Cardiac septum (tissue), 1 donor: ENCODE measurements at places on chromosomes 2 and 18.

GRCh38 chr2:143284087-143284675 is 155.0 kb downstream of the ARHGAP15 start:
- DNase-seq = no peak

GRCh38 chr2:148814143-148814859 is 60.7 kb upstream of the KIF5C start:
- DNase-seq = no peak

DNA sequence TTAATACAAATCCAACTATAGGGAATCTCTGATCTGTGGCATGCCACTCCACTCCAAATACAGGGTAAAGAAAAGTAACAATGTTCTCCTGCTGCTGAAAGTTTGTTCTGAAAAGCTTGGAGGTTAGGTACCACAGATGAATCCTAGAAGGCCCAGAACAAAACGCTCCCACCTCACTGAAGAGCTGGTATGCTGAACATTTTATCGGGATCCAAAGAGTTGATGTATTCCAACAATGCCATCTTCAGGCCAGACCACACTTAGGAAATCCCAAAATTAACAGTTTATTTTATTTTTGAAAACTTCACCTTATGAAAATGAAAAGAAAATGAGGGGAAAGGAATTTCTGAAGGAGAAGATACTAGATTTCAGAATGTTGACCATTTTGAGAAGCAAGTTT is 145.1 kb upstream of the CDH19 start:
- no peak for DNase-seq

GRCh38 chr2:31568585-31569201 is 12.0 kb downstream of the SRD5A2 start:
- no peak for DNase-seq

- DNase-seq = no peak
Measured at GRCh38 chr2:147665105-147665504, 179.7 kb upstream of the ACVR2A start.

DNA sequence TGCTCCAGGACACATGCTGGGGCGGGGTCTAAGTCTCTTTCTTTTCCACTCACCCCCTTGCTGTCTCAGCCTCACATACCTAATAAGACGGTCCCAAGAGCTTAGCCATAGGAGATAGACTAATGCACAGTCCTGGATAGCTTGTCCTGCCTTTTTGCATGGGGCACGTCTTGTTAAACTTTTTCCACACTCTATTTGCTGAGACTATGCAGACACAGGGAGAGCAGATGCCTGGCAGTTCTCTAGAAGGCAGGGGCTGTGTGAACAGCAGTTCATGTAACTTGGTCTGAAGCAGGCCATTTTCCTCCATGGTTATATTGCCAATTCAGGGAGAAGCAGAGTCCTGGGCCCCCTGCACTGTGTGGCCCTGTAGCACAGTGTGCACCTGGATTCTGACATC is 142.1 kb downstream of the SEPTIN10 start:
- no peak for DNase-seq

DNA sequence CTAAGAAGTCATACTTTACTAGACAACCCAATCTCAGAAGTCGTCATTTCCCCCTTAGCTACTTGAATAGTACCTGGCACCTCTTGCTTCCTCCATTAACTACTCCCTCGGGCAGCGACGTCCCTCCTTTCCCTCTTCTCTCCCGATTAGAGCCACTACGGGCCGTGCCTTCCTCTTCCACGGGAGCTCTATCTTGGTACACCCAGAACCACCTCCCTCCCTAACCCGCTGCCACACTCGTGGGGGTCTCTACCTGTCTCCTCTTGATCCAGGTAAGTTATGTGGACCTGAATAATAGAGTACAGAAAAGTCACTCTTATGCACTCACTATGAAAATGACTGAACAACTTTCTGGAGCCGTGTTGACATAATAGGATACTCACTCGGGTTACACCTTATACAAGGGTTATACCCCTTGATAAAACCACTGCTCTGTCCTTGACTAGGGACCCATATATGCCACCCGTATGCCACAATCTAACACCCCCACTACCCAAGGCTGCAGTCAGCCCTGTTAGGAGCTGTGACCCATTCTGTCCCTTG is 595 bp upstream of the HDHD2 start:
- no peak for DNase-seq

DNA sequence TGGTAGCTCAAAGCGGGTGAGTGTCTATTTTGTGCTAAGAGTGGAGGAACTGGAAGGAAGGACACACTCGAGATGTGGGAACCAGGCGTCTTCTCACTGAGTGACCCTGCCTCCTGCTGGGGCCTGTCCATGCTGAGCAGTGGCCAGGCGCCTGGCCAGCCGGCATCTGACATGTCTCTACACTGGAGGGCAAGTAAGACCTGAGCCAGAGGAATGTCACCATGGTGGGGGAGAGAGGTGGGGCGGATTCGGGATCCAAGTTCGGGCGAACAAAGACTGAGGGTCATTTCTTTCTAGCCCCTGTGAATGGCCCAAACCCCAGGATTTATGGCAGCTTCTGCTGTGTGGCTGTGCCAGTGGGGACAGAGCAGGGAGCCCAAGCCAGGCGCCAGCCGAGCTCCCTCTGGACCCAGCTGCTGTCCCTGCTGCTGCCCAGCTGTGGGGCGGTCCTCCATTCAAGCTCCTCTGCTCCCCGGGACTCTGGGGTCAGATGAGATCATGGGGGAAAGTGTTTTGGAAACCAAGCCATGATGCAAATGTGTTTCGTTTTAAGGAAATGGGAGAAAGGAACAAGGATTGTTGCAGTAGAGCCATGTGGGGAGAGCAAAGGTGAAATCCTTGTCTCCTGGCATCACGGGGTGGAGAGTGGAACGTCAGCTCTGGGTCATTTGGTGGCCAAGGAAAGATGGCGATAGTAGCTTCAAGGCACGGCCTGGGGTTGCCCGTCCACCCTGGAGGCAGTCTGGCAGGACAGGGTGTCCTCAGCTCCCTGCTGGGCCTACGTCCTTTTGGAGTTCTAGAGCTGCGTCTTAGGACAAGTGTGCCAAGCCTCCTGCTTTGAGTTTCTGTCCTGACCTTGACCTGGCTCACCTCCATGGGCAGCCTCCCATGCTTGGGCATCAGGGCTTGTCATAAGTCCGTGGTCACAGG is 8.1 kb downstream of the ACKR3 start:
- no peak for DNase-seq

- no peak for DNase-seq
Measured at GRCh38 chr2:121502246-121502645, 28.4 kb upstream of the RNU4ATAC start.

DNA sequence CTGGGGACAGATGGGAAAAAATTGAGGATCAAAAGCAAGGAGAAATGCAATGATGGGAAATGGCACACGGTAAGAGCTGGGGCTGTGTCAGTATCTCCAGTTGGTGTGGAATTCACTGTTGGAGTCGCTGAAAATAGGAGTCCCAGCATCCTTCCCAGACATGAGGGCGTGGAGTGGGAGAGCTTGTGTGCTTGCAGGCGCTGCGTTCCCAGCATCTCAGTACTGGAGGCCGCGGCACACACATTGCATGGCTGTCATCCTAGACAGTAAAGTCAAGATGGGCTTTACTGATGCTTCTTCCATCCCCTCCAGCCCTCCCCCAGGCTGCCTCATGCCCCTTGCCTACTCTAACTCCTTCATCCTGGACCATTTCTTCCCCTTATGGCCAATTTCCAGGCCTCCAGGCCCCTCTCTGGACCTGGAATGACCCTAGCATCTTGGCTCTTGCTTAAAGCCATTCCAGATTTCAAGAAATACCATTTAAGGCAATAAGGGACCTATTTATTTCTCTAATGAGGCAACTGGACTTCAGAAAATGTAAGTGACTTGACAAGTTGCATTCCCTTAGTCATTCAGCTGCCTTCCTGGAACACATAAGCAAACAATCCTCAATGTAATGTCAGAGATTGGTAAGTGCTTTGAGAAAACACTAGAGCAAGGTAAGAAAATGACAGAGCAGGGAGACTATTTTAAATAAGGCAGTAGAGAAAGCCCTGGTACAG is 70.5 kb upstream of the TTC39C start:
- no peak for DNase-seq

DNA sequence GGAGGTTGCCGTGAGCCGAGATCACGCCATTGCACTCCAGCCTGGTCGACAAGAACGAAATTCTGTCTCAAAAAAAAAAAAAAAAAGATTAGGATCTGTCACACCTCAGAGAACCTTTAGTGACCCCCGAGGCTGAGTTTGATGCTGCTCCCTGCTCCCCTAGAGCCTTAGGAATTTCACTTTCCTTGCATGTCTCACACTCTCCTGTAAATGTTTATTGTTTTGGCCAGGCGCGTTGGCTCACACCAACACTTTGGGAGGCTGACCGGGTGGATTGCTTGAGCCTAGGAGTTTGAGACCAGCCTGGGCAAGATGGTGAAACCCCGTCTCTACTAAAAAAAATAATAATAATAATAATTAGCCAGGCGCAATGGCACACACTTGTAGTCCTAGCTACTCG is 31.5 kb downstream of the SRSF7 start:
- no peak for DNase-seq

GRCh38 chr2:11552260-11552638 is 18.4 kb downstream of the GREB1 start:
- DNase-seq = no peak

DNA sequence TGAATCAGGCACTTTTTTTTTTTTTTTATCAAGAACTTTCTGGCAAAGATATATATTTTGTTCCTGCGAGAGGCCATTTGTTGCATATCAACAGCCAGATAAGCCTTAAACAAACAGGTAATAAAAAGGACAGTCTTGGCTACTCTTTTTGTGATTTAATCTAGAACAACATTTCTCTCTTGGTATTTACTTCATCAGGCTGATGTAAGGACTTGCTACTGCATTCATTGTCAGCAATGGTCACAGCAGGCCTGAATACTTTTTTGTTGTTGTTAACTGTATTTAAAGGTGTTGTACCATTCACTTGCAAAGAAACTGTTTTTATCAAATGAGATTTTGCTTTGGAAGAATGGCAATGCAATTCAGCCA is 683.8 kb downstream of the IRS1 start:
- DNase-seq = no peak

DNA sequence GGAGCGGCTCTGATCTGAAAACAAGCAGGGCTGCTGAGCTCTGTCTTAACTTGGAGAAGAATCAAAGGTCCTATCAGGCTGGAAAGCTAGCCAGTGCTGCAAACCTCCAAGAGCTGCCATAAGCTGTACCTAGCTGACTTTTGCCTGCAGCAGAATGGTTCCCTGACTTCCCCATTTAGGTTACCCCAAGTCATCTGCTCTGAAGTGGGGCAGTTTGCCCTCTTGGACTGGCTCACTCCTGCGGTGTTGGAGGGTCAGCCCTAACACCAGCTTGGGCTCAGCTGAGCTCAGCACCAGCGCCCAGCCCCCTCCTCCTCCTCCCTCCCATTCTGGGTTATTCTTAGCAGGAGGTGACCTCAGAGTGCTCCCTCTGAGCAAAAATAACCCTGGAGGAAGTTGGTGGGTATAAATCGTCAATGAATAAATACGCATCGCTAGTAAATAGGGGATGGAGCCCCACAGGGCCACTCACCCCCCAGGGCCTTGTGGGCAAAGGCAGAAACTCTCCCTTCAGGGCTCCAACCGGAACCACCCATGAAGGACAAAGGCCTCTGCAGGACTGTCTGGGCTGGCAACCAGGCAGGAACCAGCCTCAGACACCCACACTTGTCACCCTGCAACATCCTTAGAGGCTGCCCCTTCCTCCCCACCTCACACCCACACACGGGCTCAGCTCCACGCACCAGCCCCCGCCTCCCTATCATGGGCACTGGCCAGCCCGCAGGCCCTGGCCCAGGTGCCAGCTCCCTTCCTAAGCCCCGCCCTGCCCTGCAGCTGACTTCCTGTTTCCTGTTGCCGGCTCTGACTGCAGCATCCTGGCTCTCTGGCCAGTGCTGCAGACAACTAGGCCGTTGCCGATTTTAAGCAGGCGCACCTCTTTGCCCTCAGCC is 46.9 kb downstream of the DNMT3A start:
- peak; percentile 95 for DNase-seq

DNA sequence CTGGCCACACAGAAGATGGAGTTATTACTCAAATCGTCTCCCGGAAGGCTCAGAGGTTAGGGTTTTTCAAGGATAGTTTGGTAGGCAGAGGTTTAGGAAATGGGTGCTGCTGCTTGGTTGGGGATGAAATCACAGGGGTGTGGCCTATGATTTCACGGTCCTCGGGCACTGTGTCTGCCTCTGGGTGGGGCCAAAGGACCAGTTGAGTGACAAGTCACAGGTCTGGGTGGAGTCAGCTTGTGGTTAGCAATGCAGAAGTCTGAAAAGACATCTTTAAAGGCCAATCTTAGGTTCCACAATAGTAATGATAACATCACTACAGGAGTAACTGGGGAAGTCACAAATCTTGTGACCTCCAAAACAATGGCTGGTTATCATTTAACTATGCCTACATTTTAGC is 387.8 kb downstream of the ZNF521 start:
- no peak for DNase-seq

DNA sequence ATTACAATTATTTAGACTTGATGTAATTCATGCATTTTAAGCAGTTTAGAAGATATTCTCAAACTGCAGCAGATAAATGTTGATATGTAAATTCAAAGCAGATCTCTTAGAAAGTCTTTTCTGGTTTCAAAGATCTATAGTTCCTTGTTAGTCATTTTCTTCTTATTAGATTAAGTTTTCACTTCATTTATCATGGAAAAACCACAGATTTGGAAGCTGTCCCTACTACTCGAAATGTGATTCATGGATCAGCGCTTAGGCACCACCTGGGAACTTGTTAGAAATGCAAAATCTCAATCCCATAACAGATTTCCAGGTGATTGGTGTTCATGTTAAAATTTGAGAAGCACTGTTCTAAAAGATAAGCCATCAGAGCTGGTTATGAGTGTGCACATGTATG is 92.8 kb upstream of the CDH2 start:
- DNase-seq = no peak

DNA sequence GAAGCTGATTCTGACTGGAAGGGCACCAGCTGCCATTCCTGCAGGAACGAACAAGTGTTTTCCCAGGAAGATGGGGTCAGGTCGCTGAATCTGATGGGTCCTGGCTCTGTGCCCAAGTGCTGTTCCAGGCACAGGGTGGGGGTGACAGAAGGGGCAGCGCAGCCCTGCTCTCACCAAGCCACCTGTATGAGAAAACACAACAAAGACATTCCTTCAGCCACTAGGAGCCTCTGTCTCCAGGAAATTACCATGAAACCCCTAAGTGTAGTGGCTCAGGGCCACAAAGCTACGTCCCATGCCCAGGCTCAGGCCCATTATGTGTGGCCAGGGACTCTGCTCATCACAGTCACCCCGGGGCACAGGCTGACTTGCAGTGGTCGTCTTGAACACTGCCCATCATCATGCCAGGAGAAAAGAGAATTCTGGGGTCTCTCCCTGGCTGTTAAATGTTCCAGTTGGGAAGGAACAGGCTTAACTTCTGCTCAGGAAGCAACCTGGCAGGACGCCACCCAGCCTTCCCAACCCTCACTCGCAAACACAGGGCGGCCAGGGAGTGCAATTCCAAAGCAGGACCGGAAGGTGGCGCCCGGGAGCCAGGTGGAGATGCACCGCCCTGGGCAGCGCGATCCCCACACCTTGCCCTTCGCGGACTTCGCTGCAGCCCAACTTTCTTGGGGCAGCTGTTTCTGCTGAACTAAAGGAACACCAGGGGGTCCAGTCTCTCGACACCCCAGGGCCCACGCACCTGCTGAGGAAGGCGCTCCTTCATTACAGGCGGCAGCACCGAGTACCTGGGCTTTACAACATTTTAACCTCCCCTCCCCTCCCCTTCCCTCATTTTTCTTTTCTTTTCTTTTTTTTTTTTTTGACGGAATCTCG is 11.0 kb upstream of the SFTPB start:
- DNase-seq = peak; percentile 95
